ENCODE measurements at places on chromosomes 1 and 21. TPM values are rescaled to one million over a fixed set of nuclear protein-coding genes. Genes with fewer than 3 reads are reported as not detected.

S100A8 gene
- 0.79 TPM for total RNA-seq

CD247 gene
- 2.6 TPM for total RNA-seq

SLC6A9 gene
- 21.7 TPM for total RNA-seq

ZNF683 gene
- total RNA-seq = 0.47 TPM

NCF2 gene
- total RNA-seq = 2.5 TPM

BEND5 gene
- 4.9 TPM for total RNA-seq

OPTC gene
- not detected for total RNA-seq

NES gene
- 5.3 TPM for total RNA-seq

RHCE gene
- total RNA-seq = 0.32 TPM

MAB21L3 gene
- 4.5 TPM for total RNA-seq

SPATA45 gene
- total RNA-seq = not detected

SMPDL3B gene
- total RNA-seq = 38.6 TPM

S100A9 gene
- total RNA-seq = 16.3 TPM

DNA sequence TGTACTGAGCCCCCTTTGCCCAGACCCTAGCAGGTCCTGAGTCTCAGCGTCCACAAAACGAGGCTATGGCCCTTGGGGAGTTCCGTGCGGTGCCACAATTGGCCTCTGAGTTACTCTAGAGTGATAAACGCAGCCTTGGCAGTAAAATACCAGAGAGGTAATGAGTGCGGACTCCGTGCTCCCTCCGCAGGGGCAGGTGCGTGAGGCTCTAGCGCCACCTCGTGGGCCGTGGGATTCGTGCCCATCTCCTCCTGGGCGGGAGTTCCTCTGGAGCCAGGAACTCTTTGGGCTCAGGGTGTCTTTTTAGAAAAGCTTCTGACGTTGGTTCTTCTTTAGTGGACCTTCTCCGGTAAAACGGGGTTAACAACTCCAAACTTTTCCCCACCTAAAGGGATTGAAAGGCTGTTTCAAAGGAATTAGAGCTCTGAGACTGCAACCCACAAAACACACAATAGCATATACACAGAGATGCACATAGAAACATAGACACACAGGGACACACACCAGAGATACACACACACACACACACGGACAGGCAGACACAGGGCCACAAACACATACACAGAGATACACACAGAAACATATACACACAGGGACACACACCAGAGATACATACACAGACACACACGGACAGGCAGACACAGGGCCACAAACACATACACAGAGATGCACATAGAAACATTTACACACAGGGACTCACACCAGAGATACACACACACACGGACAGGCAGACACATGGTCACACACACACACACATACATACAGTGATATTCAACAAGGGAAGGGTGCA is 99.4 kb downstream of the KCNJ15 start:
- H3K27me3 ChIP-seq = no peaks in the 10 kb centered on the region
- no peak overlapping the region for H3K4me3 ChIP-seq
- H3K4me1 ChIP-seq = no peaks in the 10 kb centered on the region
- no peaks in the 10 kb centered on the region for H3K36me3 ChIP-seq
- DNase-seq = peak; percentile 80

DNA sequence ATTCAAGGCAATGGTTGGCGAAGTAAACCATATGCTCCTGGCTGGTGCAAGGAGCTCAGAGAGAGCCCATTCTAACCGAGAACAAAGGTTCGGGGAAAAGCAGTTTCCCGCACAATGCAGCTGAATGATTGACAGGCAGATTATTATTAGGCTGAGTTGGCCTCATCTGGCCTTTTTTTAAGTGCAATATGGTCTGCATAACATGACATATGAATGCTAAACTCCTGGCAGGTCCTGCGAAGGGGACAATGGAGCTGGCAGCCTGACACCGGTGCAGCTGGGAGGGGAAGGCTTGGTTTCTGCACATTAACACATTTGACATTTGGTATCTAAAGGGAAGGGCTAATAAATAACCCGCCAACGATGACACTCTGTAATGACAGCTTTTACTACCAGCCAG is 92.0 kb downstream of the MIS18A start:
- no peak overlapping the region for H3K27ac ChIP-seq
- no peaks in the 10 kb centered on the region for H3K4me1 ChIP-seq
- DNase-seq = no peak
- H3K27me3 ChIP-seq = no peaks in the 10 kb centered on the region

DNA sequence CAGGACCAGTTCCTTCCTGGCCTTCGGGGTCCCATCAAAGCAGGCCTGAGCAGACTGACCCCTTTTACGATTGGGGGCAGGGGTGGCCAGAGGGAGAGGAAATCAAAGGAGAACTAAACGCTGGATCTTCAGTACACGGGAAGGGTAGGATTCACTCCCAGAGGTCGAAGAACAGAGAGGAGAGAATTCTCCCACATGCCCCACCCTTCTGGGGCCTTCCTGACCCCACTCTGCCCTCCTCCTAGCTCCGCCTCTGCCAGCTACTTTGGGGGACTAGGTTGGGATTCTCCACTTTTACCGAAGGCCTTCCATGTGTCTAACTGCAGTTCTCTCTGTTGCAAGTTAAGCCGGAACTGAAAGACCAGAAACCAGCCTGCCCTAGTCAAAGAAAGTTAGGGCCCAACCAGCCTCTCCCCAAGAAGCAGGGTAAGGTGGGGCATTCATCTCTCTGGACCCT is 654 bp upstream of the ARHGEF2 start:
- H3K4me1 ChIP-seq = peaks cover 4% of the 10 kb centered on the region
- H3K27ac ChIP-seq = peak overlapping the region; percentile 87
- peak; percentile 73 for DNase-seq
- peak overlapping the region; percentile 87 for H3K4me3 ChIP-seq

- peaks cover 14% of the 10 kb centered on the region for H3K4me1 ChIP-seq
- no peak overlapping the region for H3K27ac ChIP-seq
- H3K36me3 ChIP-seq = no peaks in the 10 kb centered on the region
- no peak overlapping the region for H3K4me3 ChIP-seq
- DNase-seq = peak; percentile 76
- H3K27me3 ChIP-seq = no peaks in the 10 kb centered on the region
Observed at GRCh38 chr1:44294588-44295007, 60.5 kb downstream of the ERI3 start.

DNA sequence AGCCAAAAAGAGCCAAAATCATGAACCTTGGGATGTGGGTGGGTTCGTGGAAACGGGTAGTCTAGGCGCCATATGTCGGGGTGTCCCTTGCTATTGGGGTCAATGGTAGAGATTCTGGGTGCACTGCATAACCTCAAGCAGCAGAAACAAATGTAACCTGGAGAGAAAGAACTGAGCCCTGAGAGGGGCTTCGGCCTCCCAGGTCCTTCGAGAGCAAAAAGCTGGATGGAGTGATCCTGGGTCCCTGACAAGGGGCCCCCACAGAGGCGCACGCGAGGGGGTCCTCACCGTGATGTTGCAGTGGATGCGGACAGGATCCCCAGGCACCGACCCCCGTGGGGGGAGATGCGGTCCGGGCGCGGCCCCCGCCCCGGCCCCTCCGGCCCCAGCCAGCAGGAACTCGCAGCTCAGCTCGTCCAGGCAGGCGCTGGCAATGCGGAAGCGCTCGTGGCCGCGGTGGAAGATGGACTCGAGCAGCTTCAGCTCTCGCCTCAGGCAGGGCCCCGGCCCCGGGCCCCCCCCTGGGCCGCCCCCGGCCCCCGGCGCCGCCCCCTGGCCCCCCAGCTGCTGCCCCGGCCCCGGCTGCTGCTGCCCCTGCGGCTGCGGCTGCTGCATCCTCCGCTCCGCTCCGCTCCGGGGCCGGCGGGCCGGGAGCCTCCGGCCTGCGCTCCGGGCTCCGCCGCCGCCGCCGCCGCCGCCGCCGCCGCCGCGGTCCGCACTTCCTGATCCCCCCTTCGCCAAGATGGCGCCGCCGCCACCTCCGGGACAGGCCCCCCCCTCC is at the start of gene UBE2Q1:
UBE2Q1 (minus strand) TSS at position 724 of the 781 bp plus-strand sequence; CDS start at position 615, 109 bp downstream.
- H3K4me1 ChIP-seq = peaks cover 7% of the 10 kb centered on the region
- peak; percentile 42 for DNase-seq
- H3K4me3 ChIP-seq = peak within 1 kb of the TSS; percentile 94
- H3K36me3 ChIP-seq = peaks cover 27% of the 10 kb centered on the region
- H3K27me3 ChIP-seq = no peaks in the 10 kb centered on the region

GRCh38 chr1:178506177-178506576 is 6.7 kb upstream of the TEX35 start:
- no peak overlapping the region for H3K4me3 ChIP-seq
- no peaks in the 10 kb centered on the region for H3K36me3 ChIP-seq
- H3K4me1 ChIP-seq = no peaks in the 10 kb centered on the region
- H3K27ac ChIP-seq = no peak overlapping the region
- no peak for DNase-seq

GRCh38 chr21:27722095-27722494 is 755.2 kb upstream of the ADAMTS5 start:
- H3K27me3 ChIP-seq = no peaks in the 10 kb centered on the region
- no peak overlapping the region for H3K27ac ChIP-seq
- no peaks in the 10 kb centered on the region for H3K4me1 ChIP-seq

DNA sequence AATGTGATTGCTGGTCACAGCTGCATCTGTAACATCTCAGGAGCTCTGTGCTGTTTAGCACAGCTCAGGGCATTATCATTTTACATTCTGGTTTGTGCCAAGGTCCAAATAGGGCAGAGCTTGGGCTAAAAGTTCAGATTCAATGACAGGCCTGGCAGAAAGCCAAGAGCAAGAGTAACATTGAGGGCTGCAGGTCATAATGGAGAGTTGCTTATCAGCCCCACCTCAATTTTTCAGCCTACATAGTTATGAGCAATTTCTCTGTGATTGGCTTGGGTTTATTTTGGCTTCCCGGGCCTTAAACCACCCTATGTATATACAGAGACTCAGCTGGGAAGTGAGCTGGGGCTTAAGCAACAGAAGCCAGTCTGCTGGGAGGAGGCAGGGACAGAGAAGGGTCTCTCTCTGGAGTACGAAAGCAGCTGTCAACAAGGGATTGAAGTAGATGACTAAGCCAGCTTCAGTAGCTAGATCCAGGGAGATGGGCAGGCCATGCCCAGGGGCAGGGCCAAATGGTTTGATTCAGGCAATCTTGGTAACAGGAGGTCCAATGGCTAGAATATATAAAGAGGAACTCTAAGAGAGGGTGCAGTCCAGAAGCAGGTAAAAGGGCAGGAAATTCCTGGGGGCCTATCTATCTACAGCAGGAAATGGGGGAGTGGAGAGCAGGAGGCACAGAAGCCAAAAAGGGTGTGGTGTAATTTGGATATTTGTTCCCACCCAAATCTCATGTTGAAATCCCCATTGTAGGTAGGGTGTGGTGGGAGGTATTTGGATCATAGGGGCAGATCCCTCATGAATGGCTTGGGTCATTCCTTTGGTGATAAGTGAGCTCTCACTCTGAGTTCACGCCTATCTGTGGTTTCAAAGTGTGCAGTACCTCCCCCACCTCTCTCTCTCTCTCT is 49.0 kb downstream of the BRINP2 start:
- no peak overlapping the region for H3K27ac ChIP-seq
- H3K27me3 ChIP-seq = no peaks in the 10 kb centered on the region
- H3K36me3 ChIP-seq = no peaks in the 10 kb centered on the region

DNA sequence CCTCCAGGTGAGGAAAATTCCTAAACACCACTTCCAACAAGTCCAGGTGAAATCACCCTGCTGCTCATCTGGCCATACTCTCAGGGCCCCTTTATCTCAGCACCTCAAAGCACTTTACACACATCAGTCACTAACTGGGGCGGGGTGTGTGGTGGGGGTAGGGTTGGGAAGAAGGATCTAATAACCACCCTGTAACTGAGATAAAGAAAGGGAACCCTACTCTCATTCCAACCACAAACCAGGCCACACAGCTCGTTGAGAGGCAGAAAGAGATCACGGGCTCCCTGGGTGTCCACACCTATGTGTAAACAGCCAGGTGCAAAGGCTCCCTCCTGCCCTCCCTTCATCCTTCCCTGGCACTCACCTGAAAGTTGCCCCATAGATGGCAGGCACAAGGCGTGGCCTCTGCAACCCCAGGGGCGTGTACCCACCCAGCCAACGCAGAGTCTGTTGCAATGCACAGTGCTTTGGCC is 20.4 kb downstream of the GPR161 start:
- no peak overlapping the region for H3K4me3 ChIP-seq
- DNase-seq = peak; percentile 80
- H3K4me1 ChIP-seq = peaks cover 3% of the 10 kb centered on the region
- no peaks in the 10 kb centered on the region for H3K36me3 ChIP-seq

DNA sequence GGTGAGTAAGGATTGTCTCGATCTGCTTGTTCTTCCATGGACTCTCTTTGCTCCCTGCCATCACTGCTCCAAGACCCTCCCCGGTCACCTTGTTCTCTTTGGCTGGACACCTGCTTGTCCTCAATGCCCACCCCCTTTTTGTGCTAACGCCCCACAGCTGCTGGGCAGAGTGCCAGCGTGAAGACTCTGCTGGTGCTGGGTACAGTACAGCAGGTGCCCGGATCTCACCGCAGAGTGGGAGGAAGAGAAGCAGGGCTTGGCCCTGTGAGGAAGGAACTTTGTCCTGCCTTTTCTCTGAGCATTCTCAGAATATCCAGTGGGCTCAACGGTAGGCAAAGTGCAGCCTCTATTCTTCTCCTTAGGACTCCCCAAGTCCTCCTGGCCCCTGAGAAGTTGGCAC is 90.1 kb downstream of the PLXNA2 start:
- H3K4me3 ChIP-seq = no peak overlapping the region
- H3K27ac ChIP-seq = peak overlapping the region; percentile 60
- no peaks in the 10 kb centered on the region for H3K27me3 ChIP-seq
- no peaks in the 10 kb centered on the region for H3K36me3 ChIP-seq
- DNase-seq = peak; percentile 65

- no peak overlapping the region for H3K4me3 ChIP-seq
- no peak overlapping the region for H3K27ac ChIP-seq
- H3K36me3 ChIP-seq = no peaks in the 10 kb centered on the region
- no peaks in the 10 kb centered on the region for H3K27me3 ChIP-seq
Observed at GRCh38 chr1:163535807-163536206, 214.1 kb downstream of the NUF2 start.

GRCh38 chr1:10613861-10614260 is 139.1 kb downstream of the PEX14 start:
- H3K4me1 ChIP-seq = no peaks in the 10 kb centered on the region
- no peaks in the 10 kb centered on the region for H3K27me3 ChIP-seq
- no peak overlapping the region for H3K4me3 ChIP-seq
- H3K36me3 ChIP-seq = no peaks in the 10 kb centered on the region
- no peak for DNase-seq

DNA sequence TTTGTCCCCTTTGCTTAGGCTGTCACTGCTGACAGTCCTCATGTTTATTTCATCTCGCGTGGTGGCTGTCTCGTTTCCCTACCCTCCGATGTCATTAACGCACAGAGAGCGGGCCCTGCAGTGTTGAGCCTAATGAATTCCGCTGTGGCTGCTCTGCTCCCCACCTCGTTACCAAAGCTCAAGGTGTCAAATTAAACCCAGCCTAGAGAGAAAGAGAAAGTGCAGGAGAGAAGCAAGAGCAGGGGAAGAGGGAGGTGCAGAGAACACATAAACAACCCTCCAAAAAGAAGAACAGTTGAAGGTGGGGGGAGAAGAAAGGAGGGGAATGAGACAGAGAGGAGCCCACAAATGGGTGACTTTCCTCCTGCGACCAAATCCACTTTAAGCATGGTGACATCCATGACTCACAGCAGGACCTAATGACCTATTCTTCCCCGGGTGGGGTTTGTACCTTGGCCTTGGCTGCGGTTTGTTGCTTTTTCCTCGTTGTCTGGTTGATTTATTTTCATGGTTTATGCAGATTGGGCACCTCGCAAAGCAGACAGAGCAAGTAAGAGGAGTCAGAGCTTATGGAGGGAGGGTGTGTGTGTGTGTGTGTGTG is 92.5 kb downstream of the PBX1 start:
- no peak overlapping the region for H3K4me3 ChIP-seq
- H3K4me1 ChIP-seq = peaks cover 4% of the 10 kb centered on the region
- H3K27me3 ChIP-seq = no peaks in the 10 kb centered on the region
- peak overlapping the region; percentile 54 for H3K27ac ChIP-seq

GRCh38 chr1:117662667-117663066 is 56.8 kb downstream of the TENT5C start:
- DNase-seq = no peak
- no peaks in the 10 kb centered on the region for H3K36me3 ChIP-seq
- H3K27me3 ChIP-seq = no peaks in the 10 kb centered on the region
- peaks cover 5% of the 10 kb centered on the region for H3K4me1 ChIP-seq
